ENCODE measurements at places on chromosomes 16 and 17. TPM values are rescaled to one million over a fixed set of nuclear protein-coding genes. Genes with fewer than 3 reads are reported as not detected.

Gene ENKD1
- 6.2 TPM for total RNA-seq

Gene CIITA
- 0.47 TPM for total RNA-seq

Gene CORO7
- total RNA-seq: 38.8 TPM

Gene AP1G1
- total RNA-seq: 119 TPM

Gene DDX19B
- total RNA-seq: 25.3 TPM

Gene SLFN12
- total RNA-seq: 4.1 TPM

Gene ANKRD40
- total RNA-seq: 31.4 TPM

Gene CNGB1
- not detected for total RNA-seq

Gene CDH13
- total RNA-seq: 27.3 TPM

Gene PABPN1L
- total RNA-seq: not detected

Gene COPZ2
- 1.7 TPM for total RNA-seq

Gene GRAP
- total RNA-seq: 3.6 TPM

Gene ABI3
- total RNA-seq: 0.62 TPM

Gene MSLN
- not detected for total RNA-seq

Gene KRT33A
- not detected for total RNA-seq

Gene MYOCD
- total RNA-seq: 0.16 TPM

Gene ABR
- 134 TPM for total RNA-seq

Gene FSCN2
- total RNA-seq: 5.6 TPM

Gene TGFB1I1
- 3.7 TPM for total RNA-seq

Gene TBC1D26
- 2.2 TPM for total RNA-seq

Gene PRSS8
- total RNA-seq: not detected

Gene GDPD3
- total RNA-seq: 0.47 TPM

Gene ZNF18
- total RNA-seq: 19.0 TPM

Gene KRT9
- total RNA-seq: not detected

Gene TEX19
- total RNA-seq: not detected

Gene EARS2
- 29.3 TPM for total RNA-seq

Gene VPS25
- 24.5 TPM for total RNA-seq

Gene ACAP1
- not detected for total RNA-seq

Gene CLDN9
- not detected for total RNA-seq

Gene SMURF2
- 78.5 TPM for total RNA-seq

Gene INCA1
- total RNA-seq: 0.31 TPM

Gene CLEC18C
- 0.16 TPM for total RNA-seq

Gene SEC14L5
- total RNA-seq: 0.47 TPM

Gene WNT9B
- not detected for total RNA-seq

Gene ITGAD
- total RNA-seq: not detected

Gene COL1A1
- 17.6 TPM for total RNA-seq

Gene CRYM
- total RNA-seq: 66.6 TPM

Gene SLC16A13
- 0.47 TPM for total RNA-seq

Gene KRTAP4-4
- total RNA-seq: not detected

Gene C1QTNF8
- total RNA-seq: not detected

Gene HIGD1B
- total RNA-seq: 3.7 TPM

Gene MARVELD3
- total RNA-seq: 0.47 TPM

Gene CTRB1
- not detected for total RNA-seq

Gene SEPTIN12
- not detected for total RNA-seq

Gene PKD1
- total RNA-seq: 70.3 TPM

Gene TMEM114
- not detected for total RNA-seq
